ENCODE measurements at places on chromosomes 12 and 14.

GRCh38 chr12:70785896-70786295 is 134.6 kb downstream of the PTPRR start:
- DNase-seq, result no peak

DNA sequence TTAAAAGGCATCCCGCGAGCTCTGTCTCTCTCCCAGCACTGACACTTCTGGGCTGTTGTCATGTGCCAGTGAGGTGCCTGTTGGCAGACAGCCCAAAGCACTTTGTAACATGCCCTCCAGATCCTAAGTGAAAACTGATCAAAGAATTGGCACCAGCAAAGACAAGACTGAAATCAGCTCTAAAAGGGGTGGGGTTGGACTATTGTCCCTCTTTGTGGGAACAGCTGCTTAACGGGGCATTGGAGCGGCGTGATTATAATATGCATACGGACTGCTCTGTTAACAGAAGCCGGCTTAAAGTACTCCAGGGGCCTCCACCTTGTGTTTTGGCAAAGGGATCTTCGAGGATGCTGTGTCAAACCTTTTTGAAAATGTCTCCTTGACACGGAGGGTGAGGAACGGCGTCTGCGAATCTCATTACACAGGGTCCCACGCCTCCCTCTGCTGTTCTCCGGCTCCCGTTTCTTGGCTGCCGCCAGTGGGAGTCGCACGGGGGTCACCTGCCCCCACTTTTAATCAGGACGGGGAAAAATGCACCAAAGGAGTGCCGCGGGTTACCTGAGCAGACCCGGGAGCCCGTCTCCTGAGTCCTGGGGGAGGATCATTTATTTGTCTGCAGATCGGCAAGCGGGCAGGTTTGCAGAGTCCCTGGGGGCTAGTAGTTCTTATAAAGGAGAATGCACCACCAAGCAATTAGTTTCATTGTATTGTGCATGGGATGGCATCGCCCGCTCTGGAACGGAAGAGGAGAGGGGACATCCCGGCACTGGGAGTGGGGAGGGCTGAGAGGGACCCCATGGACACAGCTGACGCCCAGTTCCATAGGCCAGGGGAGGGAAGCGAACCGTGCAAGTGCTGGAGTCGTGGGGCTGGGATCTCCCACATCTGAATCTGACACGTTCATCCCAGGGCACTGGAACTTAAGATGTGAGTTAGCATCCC is 44.3 kb downstream of the SPRING1 start:
- DNase-seq, result no peak

GRCh38 chr14:91241863-91242262 is 2.6 kb downstream of the GPR68 start:
- DNase-seq, result peak; percentile 16

DNA sequence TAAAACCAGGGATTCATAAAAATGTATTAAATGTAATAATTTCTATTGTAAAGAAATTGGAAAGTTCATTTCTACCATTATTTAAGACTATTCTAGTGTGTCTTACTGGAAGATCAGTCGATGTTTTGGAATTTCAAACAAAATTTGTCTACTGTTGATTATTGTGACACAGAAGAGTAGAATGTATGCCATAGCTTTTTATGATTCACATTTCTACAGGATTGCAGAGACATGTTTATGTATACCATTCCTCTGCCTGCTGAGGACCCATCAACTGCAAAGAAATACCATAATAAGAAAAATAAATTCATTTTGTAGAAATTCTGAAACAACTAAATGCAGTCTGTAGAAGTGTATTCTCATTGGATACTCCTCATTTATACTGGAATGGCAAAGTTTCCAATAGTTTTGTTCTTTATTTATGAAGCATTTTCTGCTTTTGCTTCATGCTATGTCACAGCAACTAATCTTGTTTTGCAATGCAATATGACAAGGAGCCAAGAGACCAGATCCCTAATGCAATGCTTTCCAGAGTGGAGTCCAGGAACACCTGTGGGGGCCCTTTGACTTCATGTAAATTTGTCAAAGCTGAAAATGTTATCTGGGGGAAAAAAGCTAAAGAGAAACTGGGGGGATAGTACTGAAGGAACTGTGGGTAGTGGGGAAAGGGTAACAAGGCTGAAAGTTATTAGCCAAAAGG is 172.9 kb upstream of the LRIG3 start:
- no peak for DNase-seq

- DNase-seq, result no peak
These were observed 202.7 kb upstream of the FRMD6 start for GRCh38 chr14:51448831-51449670.

DNA sequence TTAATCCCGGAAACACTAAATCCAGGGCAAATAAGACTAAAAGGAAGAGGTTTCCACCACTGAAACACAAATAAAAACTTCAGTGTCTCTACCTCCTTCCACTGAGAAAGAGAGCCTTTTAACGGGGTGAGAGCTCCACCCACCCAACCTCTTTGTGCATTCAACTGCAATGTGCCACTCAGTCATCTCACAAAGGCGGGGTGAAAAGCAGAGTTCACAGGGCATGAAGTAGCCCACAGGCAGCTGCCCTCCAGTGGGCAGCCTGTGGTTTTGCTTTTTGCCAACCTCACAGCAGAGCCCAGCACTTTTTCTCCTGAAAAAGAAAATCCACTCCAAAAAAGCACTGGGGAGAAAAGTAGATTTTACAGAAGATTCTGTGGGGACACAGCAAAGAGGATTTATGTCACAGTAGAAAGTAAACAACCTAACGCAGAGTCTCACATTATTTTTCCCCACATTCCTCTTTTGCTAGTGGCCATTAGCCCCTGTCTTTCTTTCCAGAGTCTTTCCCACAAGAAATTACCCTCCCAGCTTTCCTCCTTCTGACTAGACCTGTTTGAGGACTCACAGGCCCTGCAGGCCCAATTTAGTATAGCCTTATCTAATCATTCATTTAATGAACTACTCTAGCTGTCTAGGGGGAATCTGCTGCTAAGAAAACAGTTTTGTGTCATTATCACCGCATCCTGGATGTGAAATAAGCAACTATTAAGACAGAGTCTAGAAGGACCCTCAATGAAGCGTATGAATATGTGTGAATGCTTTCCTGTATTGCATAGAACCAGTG is 753.8 kb upstream of the FOXG1 start:
- DNase-seq, result no peak

- DNase-seq, result no peak
These were observed 43.8 kb downstream of the RIMBP2 start for GRCh38 chr12:130672089-130672820.

- DNase-seq, result no peak
These were observed 283.1 kb downstream of the CACNA1C start for GRCh38 chr12:2335916-2336315.
